ENCODE measurements at places on chromosomes 3 and 15.

GRCh38 chr3:60430205-60430604 is 821.0 kb downstream of the FHIT start:
- no peak overlapping the region for H3K4me3 ChIP-seq
- H3K27me3 ChIP-seq, result no peaks in the 10 kb centered on the region
- no peak for DNase-seq
- no peaks in the 10 kb centered on the region for H3K36me3 ChIP-seq

- peaks cover 21% of the 10 kb centered on the region for H3K27me3 ChIP-seq
- no peak overlapping the region for H3K27ac ChIP-seq
- no peaks in the 10 kb centered on the region for H3K4me1 ChIP-seq
- no peaks in the 10 kb centered on the region for H3K36me3 ChIP-seq
- DNase-seq, result no peak
These were observed 113.6 kb upstream of the TPM1 start for GRCh38 chr15:62929000-62929357.

- H3K27ac ChIP-seq, result no peak overlapping the region
- H3K36me3 ChIP-seq, result no peaks in the 10 kb centered on the region
- peaks cover 15% of the 10 kb centered on the region for H3K27me3 ChIP-seq
- H3K4me3 ChIP-seq, result no peak overlapping the region
- no peak for DNase-seq
These were observed 117.1 kb upstream of the MRPS22 start for GRCh38 chr3:139226731-139227130.

- H3K27ac ChIP-seq, result no peak overlapping the region
- no peaks in the 10 kb centered on the region for H3K27me3 ChIP-seq
- DNase-seq, result no peak
- H3K36me3 ChIP-seq, result no peaks in the 10 kb centered on the region
These were observed 165.5 kb upstream of the LRRN1 start for GRCh38 chr3:3633761-3634160.

DNA sequence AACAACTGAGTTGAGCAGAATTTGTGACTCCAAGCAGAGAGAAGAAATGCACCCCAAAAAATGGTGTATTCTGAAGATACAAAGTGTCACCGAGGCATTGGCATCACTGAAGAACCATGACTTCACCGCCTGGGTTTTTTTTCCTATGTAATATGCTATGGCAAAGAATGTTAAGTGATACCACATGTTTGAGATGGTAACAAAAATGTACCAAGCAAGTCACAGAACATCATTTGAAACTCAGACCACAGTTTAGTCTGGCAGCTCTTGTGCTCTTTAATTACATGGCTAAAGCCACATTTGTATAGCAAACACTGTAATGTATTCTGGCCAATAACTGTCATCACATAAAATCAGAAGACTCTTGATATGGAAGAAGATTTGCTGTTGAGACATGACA is 323.5 kb downstream of the ULK4 start:
- no peak overlapping the region for H3K27ac ChIP-seq
- no peak for DNase-seq
- H3K36me3 ChIP-seq, result no peaks in the 10 kb centered on the region
- H3K4me3 ChIP-seq, result no peak overlapping the region
- H3K27me3 ChIP-seq, result no peaks in the 10 kb centered on the region
- H3K4me1 ChIP-seq, result no peaks in the 10 kb centered on the region

- peaks cover 9% of the 10 kb centered on the region for H3K36me3 ChIP-seq
- DNase-seq, result no peak
- no peaks in the 10 kb centered on the region for H3K4me1 ChIP-seq
- no peak overlapping the region for H3K27ac ChIP-seq
- H3K4me3 ChIP-seq, result no peak overlapping the region
These were observed 101.2 kb upstream of the MEX3B start for GRCh38 chr15:82146990-82147461.

GRCh38 chr15:64775551-64776401 is at the start of gene RBPMS2:
RBPMS2 (minus strand) TSS chr15:64775589; CDS start chr15:64775319, 270 bp downstream.
- H3K27ac ChIP-seq, result no peak within 1 kb of the TSS
- no peaks in the 10 kb centered on the region for H3K36me3 ChIP-seq
- H3K27me3 ChIP-seq, result peaks cover 49% of the 10 kb centered on the region
- peak within 1 kb of the TSS; percentile 83 for H3K4me3 ChIP-seq
- peak; percentile 13 for DNase-seq

- H3K27me3 ChIP-seq, result peaks cover 25% of the 10 kb centered on the region
- H3K36me3 ChIP-seq, result no peaks in the 10 kb centered on the region
- peaks cover 33% of the 10 kb centered on the region for H3K4me1 ChIP-seq
- no peak overlapping the region for H3K4me3 ChIP-seq
- H3K27ac ChIP-seq, result no peak overlapping the region
These were observed 24.9 kb upstream of the TPRG1 start for GRCh38 chr3:189146848-189147247.

GRCh38 chr15:40696228-40696627 is 1.3 kb downstream of the RAD51 start:
- peaks cover 47% of the 10 kb centered on the region for H3K4me1 ChIP-seq
- DNase-seq, result no peak
- H3K27me3 ChIP-seq, result no peaks in the 10 kb centered on the region

DNA sequence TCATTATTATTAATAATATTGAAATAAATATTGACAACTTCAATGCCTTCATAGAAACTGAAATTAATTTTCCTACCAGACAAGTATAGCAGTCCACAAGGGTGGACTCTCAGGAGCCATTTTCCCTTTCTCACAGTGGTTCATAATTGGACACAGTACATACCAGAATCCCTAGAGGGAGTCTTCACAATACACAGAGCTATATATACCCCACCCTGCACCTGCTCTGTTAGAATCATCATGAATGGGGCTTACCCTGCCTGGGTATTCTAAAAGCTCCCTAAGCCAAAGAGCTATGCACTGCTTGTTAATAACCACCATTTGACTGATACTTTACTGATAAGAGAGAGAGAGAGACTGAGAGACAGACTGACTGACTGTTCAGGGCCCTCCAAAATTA is 134.9 kb downstream of the FEZF2 start:
- H3K27me3 ChIP-seq, result peaks cover 22% of the 10 kb centered on the region
- no peak for DNase-seq
- H3K4me1 ChIP-seq, result no peaks in the 10 kb centered on the region
- no peaks in the 10 kb centered on the region for H3K36me3 ChIP-seq

GRCh38 chr3:152508705-152509104 is 240.0 kb downstream of the MBNL1 start:
- no peak for DNase-seq
- H3K36me3 ChIP-seq, result no peaks in the 10 kb centered on the region
- peaks cover 15% of the 10 kb centered on the region for H3K4me1 ChIP-seq
- H3K27me3 ChIP-seq, result no peaks in the 10 kb centered on the region

DNA sequence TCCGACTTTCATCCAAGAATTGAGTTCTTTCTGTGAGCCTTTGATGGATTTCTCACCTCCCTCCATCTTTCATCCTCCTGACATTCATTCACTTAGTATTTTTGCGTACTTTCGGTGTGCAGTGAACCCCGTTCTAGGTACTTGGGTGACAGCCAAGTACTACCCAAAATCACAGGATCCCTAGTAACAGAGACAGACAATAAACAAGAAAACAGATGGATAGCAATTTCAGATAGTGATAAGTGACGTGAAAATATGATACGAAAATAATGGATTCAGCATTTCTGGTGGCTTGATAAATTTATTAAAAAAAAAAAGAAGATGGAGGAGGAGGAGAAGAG is 264 bp upstream of the CMTM6 start:
- peak overlapping the region; percentile 96 for H3K4me3 ChIP-seq
- H3K36me3 ChIP-seq, result peaks cover 4% of the 10 kb centered on the region
- peaks cover 40% of the 10 kb centered on the region for H3K4me1 ChIP-seq
- H3K27ac ChIP-seq, result peak overlapping the region; percentile 89
- no peak for DNase-seq

- peaks cover 7% of the 10 kb centered on the region for H3K4me1 ChIP-seq
- H3K36me3 ChIP-seq, result no peaks in the 10 kb centered on the region
- no peak overlapping the region for H3K4me3 ChIP-seq
These were observed 52.4 kb downstream of the SUCNR1 start for GRCh38 chr3:151925876-151926275.

DNA sequence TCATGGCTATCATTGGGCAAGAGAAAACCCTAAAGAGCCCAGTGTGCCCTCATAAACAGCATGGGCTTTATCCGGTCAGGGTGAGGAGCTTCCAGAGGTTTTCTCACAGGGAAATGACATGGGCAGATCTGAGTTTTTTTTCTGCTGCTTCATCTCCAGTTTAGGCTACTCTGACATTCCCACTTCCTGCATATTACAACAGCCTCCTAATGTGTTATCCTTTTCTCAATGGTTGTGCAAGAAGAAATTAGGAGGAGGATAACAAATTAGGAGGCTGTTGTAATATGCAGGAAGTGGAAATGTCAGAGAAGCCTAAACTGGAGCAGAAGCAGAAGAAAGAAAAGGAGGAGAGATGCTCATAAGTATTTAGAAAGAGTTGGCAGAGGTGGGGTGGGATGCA is 175.6 kb downstream of the MTHFS start:
- no peaks in the 10 kb centered on the region for H3K36me3 ChIP-seq
- DNase-seq, result no peak
- H3K4me3 ChIP-seq, result no peak overlapping the region
- H3K4me1 ChIP-seq, result no peaks in the 10 kb centered on the region
- no peak overlapping the region for H3K27ac ChIP-seq

Measured in activated T-cell treated with anti-CD3 and anti-CD28 coated beads, Interleukin-2, amount 50 U/mL, for 72 hours (primary cell).